ENCODE measurements at places on chromosomes 5 and 9.
A peak's percentile ranks its signal among the peaks of the same experiment; 100 is the strongest.

- no peak for DNase-seq
Measured at GRCh38 chr9:7394002-7394774, 405.4 kb downstream of the DMAC1 start.

- no peak for DNase-seq
Measured at GRCh38 chr9:130072515-130073235, 19.0 kb downstream of the GPR107 start.

GRCh38 chr5:177140312-177140711 lies 6.7 kb downstream of the NSD1 start:
- DNase-seq: no peak

DNA sequence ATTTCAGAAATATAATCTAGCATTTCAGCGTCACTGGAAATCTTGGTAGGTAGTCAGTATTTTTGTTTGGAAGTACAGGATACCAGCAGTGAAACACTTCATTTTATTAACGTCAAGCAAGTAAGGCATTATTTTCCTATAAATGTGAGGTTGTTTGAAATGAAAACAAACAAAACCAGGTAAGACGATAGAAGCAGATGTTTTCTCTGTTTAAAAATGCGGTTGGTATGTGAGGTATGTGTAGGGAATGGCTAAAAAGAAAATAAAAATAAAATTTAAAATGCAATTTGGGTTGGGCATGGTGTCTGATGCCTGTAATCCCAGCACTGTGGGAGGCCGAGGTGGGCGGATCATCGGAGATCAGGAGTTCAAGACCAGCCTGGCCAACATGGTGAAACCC lies 16.1 kb downstream of the GDA start:
- no peak for DNase-seq

DNA sequence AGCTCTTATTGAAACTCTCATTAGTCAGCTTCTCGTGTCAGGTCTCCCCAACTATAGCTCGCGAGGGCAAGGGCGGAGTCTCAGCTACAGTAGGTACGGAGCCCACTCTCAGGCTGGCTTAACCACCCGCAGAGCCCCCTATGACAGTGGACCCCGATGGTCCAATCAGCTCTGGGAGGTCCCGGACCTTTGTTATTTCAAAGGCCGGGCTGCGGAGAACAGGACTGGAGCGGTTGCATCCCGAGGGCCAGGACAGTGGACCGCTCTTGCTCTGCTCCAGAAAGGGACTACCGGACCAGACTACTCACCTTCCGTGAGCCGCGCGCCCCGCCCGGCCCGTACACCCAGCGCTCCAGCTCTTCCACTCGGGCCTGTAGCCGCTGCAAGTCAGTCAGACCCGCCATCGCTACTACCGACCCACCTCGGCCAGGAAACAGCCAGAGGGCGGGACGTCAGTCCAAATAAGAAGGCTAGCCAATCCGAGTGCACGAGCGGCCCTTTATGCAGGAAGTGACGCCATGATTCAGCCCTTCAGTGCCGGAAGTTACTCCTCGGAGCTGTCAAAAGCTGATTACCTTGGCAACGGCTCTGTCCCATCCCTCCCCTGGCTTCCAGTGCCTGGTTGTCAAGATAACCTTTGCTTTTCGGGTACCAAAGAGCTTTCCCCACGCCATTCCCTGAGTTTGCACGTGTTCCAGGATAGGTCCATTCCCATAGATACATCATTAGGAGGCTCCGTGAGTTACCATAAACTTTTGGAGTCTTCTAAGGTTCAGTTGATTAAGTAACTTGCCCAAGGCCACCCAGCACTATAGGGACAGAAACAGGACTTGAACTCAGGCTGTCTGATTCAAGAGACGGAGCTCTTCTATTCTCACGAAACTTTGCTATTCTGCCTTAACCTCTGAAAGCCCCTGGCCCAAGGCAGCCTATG lies at the start of gene DCTN3:
Gene DCTN3, minus strand, starts transcription at position 435 of the 934 bp plus-strand sequence. Its CDS starts 31 bp downstream, at position 404.
- peak; percentile 95 for DNase-seq

- no peak for DNase-seq
Measured at GRCh38 chr9:33661176-33661575, 134.2 kb upstream of the PRSS3 start.

- no peak for DNase-seq
Measured at GRCh38 chr5:124867137-124867704, 120.8 kb upstream of the ZNF608 start.

GRCh38 chr9:22084336-22085035 lies 75.4 kb upstream of the CDKN2B start:
- DNase-seq: no peak

DNA sequence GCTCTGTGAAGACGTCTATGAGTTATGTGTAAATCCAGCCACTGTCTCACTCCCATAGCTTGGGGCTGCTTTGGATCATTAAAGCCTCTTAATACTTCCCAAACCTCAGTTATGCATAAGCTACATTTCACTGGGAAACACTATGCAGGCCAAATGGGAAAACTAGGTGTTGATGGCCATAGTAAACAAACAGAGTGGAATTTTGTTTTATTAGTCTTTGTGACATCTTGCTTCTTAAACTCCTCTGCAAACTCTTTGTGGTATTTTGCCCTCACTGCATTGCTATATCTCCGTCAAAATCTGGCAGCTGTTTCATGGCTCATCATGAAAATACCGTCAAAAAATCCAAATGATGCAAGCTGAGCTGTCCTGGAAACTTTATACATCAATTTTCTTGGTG lies 167.2 kb upstream of the HMHB1 start:
- no peak for DNase-seq

DNA sequence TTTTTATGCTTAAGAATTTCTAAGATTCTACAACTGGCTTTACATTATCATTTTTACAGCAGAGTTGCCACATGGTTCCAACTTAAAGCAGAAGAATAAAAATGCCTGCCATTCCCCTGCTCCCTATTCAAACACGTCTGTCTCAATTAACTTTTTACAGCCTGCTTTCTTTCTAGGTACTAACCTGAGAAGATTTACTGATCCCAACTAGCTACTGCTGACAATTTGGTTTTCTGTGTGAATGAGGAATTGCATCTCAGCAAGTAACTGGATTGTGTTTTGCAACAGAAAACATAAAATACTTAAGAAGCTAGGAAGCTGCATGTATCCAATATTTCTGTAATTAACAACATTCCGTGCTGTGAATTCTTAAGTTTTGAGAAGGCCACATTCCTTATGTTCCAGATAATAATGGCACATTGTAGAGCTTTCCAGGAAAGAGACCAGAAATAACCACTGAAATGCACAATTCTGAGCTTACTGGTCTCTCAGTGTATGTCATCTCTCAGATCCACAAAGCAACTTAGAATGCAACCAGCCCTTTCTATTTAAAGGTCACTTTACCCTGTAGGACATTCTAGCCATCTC lies 306.8 kb upstream of the NMUR2 start:
- DNase-seq: no peak

- no peak for DNase-seq
Measured at GRCh38 chr5:2168601-2169429, 286.1 kb upstream of the IRX4 start.

- DNase-seq: no peak
Measured at GRCh38 chr9:9901624-9902023, 711.2 kb downstream of the PTPRD start.

DNA sequence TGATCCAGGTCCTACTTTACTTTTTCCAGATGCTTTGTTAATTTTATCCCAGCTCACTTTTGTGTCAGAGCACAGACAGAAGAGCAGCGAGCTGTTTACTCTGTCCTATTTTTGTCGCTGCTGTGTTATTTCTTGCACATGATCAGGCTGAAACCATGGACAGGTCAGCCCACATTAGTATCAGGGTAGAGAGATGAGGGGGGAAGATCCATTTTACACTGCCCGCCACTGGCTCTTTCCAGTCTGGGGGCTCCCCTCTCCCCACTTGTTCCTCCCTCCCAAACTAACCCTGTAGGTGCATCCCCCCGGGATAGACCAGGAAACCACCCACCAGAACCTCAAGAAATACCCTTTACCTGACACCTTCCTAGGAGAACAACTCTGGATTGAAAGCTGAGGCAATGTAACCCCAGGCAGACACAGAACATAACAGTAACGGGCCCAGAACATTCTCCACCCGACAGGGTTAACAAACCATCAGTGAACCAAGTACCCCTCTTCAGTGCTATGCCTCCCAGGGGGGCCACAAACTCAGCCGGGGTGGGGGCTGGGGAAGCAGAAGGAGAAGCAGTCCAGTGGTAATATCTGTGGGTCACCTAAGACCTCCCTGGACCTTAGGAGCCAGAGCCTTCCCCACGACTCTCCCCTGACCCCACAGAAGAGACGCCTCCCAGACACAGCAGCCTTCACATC lies 10.3 kb downstream of the VDAC1 start:
- no peak for DNase-seq

DNA sequence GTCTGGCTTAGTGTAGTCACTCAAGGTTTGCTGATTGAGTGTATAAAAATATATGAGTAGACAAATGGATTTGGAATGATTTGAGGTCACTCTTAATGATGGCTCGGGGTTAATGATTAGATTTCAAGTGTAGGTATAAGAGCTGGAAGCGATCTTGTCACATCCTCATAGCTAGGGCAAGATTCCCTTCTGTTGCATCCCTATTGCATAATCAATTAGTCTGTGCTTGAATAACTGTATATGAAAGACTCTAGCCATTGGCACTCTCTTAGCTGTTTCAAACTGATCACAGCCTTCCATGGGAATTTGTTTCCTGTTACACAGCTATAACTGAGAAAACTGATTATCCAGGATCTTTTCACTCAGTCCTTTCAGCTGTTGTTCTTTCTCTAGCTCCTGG lies 811.6 kb downstream of the TLE4 start:
- DNase-seq: no peak

DNA sequence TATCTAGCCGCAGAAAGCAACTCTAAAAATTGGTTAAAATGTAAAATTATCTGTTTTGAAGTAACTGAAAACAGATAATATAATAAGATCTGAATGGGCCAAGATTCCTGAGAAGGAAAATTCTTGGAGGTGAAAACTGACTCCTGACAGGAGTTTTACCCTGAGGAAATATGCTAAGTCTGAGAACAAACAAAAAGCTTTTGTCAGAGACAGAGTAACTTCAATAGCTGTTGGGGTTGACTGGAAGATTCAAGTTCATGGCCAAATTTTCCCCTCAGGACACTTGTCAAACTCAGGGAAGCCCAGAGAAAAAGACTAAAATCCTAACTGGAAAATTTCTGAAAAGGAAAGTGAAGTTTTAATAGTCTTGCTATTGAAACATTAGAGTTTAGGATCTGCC lies 5.7 kb downstream of the PCDHB4 start:
- DNase-seq: no peak

DNA sequence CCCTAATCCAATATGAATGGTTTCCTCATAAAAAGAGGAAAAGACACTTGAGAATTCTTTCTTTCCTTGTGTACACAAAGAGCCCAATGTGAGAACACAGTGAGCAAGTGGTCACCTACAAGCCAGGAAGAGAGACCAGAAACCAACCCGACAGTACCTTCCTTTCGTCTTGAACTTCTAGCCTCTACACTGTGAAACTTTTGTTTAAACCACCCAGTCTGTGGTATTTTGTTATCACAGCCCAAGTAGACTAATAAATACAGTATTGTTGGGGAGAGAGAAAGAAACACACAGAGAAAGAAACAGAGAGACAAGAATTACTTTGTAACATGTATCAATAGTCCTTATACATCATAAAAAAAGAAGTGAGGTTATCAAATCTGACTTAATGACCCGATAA lies 37.2 kb downstream of the CENPK start:
- no peak for DNase-seq

- no peak for DNase-seq
Measured at GRCh38 chr5:64000096-64000495, 37.9 kb upstream of the HTR1A start.

GRCh38 chr9:117368684-117369230 lies 46.1 kb downstream of the ASTN2 start:
- no peak for DNase-seq

- peak; percentile 71 for DNase-seq
Measured at GRCh38 chr5:81825237-81825636, 74.3 kb upstream of the SSBP2 start.

GRCh38 chr9:34139477-34140146 lies 13.1 kb upstream of the DCAF12 start:
- no peak for DNase-seq

- DNase-seq: no peak
Measured at GRCh38 chr5:71573591-71573990, 13.5 kb upstream of the MCCC2 start.

DNA sequence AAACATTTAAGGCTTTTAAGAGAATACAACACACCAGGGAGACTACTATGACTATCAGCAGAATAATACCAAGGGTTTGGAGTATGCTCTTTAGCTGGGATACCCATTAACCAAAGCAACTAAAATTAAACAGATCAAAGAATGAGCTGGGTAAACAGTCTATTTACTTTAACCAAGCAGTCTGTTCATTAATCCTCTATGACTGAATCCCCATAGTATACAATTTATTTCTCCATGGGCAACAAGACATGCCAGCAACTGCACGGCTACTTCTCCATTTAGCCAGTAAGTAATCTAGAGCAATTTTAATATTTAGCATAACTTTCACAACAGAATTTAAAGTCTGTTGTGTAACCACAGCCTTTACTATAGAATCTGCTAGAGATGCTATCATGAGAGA lies 77.6 kb downstream of the CDO1 start:
- no peak for DNase-seq

DNA sequence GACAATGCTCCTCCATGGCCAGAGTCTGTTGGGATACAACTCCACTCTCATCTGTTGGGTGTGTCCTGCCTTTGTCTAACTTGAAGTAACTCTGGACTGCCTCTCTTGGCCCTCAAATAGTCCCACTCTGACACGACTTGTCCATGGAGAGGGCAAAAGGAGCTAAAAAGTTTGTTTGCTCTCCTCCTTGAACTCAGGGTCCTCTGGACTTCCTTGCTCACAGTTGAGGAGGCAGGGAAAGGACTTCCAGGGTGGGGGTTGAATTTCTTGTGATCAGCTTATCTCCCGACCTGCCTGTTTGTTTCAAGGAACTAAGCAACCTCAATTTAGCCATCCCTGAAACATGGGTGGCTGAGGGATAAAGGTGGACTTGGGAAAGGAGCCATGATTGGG lies 11.7 kb downstream of the DNAJB5 start:
- DNase-seq: no peak

DNA sequence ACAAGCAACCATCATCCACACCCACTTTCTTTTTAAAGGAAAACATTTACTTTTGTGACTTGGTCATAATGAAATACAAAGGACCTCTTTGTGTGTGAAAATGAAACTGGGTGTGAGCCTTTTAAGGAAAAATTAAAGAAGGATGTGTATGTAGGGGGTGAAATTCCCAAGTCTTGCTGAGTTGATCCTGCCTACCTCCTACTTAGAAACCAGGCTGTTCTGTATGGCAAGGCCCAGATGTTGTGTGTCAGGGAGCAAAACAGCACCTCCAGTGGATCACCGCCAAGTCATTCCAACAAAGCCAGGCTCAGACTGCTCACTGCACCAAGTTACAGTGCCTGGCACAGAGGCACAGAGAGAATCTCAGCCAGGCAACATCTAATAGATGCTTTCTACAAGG lies 198.5 kb upstream of the FBN2 start:
- DNase-seq: no peak

- no peak for DNase-seq
Measured at GRCh38 chr9:22356985-22357384, 89.6 kb upstream of the DMRTA1 start.

Data from NCI-H1105 treated with DMSO at 0.1 percent for 48 hours (cell line).